ENCODE measurements at places on chromosomes 13 and 19.
A peak's percentile ranks its signal among the peaks of the same experiment; 100 is the strongest.

GRCh38 chr19:19304186-19304965 lies 15.9 kb downstream of the SUGP1 start:
- DNase-seq = no peak

GRCh38 chr19:55858969-55859368 lies 22.6 kb downstream of the NLRP4 start:
- DNase-seq = no peak

- DNase-seq = no peak
Measured at GRCh38 chr13:60435762-60436374, 38.8 kb downstream of the TDRD3 start.

DNA sequence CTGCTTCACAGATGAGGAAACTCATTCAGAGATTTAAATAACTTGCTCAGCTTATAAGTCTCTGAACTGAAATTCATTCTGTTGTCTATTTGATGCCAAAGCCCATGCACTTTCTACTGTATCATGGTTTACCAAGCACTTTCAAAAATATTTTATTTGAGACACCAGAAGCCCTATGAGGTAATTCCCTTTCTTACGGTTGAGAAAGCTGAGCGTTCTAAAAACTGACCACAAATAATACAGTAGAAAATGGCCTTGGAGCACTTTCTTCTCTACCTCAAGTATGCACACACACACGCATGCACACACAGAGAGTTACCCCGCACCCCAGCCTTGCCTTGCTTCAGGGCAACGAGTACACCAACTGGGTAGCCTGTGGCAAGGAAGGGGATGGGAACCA lies 228.5 kb downstream of the RFC3 start:
- no peak for DNase-seq

GRCh38 chr13:30851697-30852096 lies 54.4 kb upstream of the MEDAG start:
- no peak for DNase-seq

DNA sequence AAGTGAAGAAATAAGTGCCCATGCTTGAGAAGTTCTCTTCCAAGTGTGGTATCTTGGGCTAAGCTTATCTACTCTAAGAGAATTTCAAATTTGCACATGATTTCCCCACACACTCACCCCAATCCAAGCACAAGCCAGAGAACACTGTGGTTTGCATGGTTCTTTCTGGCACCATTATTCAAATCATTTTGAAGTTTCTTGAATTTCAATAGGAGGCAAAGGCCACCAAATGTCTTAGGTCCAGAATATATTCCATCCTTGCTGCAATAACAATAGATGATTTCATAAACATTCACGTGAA lies 359.7 kb downstream of the IRS2 start:
- DNase-seq = no peak

DNA sequence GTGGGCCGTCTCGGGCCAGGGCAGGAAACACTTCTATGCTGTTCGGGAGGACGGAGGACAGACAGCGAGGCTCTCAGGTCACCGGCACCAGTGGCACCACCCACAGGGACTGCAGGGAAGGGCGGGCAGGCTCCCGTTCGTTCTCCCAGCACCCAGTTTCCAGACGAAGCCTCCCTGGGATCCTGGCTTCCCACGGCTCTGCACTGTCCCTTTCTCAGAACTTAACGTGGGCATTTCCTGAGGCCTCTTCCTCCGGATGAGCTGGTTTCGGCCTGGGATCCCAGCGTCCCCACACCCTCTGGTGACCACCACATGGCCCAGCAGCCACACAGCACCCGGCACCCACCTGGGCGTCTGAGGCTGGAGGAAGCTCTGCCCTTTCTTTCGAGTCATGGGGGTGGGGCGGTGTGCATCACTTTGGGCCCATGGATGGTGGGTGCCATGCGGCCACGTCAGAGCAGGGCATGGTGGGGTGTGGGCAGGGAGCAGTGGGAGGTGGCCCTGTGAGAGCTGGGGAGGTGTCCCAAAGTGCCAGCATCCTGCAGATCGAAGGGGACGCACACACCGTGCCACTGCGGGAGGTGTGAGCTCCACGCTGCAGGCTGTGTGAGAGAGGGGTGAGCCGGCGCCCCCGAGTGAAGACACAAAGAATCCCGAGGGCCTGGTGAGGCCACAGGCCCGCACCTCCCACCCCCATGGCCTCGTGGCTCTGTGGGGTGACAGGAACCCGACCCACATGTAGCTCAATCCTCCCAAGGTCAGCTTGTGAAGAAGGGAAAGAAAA lies 38.7 kb upstream of the GRTP1 start:
- no peak for DNase-seq

DNA sequence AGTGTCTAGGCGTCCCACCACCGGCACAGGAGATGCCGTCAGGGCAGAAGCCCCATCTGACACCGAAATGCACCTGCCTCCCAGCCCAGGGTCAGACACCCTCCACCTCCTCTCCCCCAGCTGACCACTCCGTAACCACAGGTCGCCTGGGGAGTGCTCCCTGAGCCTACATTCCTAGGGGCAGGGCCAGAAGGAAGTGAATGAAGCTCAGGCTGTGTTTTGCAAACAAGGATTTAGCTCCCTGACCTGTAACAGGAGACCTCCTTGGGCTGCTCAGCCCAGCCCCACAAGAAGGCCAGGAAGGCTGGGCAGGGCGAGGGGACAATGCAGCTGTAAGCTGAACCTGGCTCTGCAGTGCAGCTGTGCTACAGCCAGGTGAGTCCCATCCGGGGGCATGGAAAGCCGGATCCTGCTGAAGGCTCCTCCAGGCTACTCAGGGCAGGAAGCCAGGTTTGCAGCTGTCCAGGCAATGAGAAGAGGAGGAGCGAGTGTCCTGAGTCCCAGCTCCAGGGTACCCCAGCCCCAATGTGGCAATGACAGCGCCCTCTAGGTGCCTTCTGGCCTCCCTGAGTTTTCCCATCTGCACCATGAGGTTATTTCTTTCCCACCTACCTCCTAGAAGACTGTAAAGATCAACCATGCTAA lies 42.1 kb downstream of the RHPN2 start:
- no peak for DNase-seq

DNA sequence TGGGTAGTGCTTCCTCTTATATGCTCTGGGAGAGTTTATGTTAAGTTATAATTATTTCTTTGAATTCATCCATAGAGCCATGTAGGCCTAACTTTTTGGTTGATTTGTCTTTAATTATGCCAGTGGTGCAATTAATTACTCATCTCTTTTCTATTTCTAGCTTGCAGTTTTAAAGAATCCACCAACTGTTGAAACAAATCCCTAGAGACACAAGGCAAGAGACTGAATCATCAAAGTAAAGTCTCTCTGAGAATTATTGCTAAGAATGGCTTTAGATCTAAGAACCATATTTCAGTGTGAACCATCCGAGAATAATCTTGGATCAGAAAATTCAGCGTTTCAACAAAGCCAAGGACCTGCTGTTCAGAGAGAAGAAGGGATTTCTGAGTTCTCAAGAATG lies 5.9 kb upstream of the ZNF551 start:
- DNase-seq = no peak

DNA sequence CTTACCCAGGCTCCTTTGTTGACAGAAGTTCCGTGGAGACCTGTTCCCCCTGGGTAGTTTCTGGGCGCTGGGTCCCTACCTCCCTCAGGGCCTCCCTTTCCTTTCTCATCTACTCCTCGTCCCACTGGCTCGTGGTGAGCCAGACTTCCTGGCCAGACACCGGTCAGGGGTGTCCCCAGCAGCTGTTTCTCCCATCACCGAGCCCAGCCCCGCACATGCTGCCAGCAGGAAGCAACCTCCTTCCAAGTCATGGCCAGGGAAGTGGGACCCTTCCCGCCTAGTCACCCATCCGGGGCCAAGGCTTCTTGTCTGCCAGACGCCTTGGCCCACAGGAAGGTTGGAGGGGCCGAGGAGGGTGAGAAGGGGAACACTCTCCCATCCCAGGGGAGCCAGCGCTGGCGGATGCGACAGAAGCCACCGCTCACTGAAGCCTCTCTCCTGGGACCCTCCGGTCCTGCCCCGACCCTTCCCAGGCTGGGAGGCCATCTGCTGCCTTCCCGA lies 5.7 kb downstream of the PAK4 start:
- peak; percentile 18 for DNase-seq

DNA sequence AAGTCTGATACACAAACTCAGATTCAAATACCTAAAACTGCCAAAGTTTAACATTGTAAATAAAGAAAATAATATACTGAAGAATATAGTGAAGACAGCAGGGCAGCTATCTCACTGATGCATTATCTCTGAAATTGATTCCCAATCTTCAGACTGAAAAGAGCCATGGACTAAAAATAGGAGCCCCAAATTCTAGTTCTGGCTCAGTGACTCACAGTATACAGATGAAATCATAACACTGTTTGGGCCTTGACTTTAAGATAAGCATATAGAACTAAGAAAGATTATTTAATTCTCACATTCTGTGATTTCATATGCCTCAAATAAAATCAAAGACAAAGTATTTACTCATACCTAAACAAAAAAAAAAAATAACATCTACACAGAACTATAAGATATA lies 53.9 kb downstream of the RBM26 start:
- DNase-seq = no peak

GRCh38 chr13:43924549-43925245 lies 45.0 kb downstream of the LACC1 start:
- no peak for DNase-seq

All from SK-N-DZ (cell line).